ENCODE measurements at places on chromosomes 3 and 15. TPM values are rescaled to one million over a fixed set of nuclear protein-coding genes. Genes with fewer than 3 reads are reported as not detected.
A peak's percentile ranks its signal among the peaks of the same experiment; 100 is the strongest.

Gene EPHB1
- total RNA-seq: 0.72 TPM

Gene A4GNT
- not detected for total RNA-seq

Gene OXSM
- total RNA-seq: 9.0 TPM

Gene GREM1
- 0.60 TPM for total RNA-seq

Gene FAH
- total RNA-seq: 9.4 TPM

Gene UTS2B
- total RNA-seq: not detected

- no peaks in the 10 kb centered on the region for H3K4me1 ChIP-seq
- no peaks in the 10 kb centered on the region for H3K27me3 ChIP-seq
- peak; percentile 24 for DNase-seq
- H3K36me3 ChIP-seq: no peaks in the 10 kb centered on the region
- H3K27ac ChIP-seq: no peak overlapping the region
- no peak overlapping the region for H3K4me3 ChIP-seq
Observed at GRCh38 chr15:51775967-51776816, 24.8 kb downstream of the TMOD2 start.

DNA sequence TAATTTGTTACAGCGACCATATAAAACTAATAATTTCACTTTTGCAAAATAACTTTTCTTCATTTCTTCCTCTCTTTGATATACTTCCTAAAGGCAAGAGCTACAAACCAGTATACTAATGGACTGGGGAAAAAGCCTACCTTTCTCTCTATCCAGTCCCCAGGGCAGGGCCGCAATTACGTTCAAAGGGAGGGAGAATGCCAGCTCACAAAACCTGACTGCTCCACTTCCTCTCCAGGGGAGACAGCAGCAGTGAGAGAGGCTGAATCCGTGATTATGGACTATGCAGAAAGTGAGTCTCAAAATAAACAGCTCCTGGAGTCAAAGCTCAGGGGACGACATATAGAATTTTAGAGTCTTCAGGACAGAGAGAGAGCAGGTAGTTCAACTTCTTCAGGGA is 126.9 kb upstream of the HES1 start:
- DNase-seq: no peak
- no peak overlapping the region for H3K4me3 ChIP-seq
- H3K4me1 ChIP-seq: no peaks in the 10 kb centered on the region
- no peak overlapping the region for H3K27ac ChIP-seq

GRCh38 chr3:187165144-187165543 is 25.8 kb upstream of the RPL39L start:
- H3K4me1 ChIP-seq: peaks cover 3% of the 10 kb centered on the region
- H3K27me3 ChIP-seq: no peaks in the 10 kb centered on the region
- DNase-seq: no peak
- no peak overlapping the region for H3K4me3 ChIP-seq

DNA sequence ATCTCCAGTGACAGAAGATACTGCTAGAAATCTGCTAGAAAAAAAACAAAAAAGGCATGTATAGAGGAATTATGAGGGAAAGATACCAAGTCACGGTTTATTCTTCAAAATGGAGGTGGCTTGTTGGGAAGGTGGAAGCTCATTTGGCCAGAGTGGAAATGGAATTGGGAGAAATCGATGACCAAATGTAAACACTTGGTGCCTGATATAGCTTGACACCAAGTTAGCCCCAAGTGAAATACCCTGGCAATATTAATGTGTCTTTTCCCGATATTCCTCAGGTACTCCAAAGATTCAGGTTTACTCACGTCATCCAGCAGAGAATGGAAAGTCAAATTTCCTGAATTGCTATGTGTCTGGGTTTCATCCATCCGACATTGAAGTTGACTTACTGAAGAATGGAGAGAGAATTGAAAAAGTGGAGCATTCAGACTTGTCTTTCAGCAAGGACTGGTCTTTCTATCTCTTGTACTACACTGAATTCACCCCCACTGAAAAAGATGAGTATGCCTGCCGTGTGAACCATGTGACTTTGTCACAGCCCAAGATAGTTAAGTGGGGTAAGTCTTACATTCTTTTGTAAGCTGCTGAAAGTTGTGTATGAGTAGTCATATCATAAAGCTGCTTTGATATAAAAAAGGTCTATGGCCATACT is 4.0 kb downstream of the B2M start:
- H3K27me3 ChIP-seq: no peaks in the 10 kb centered on the region
- H3K36me3 ChIP-seq: peaks cover 71% of the 10 kb centered on the region
- DNase-seq: no peak
- H3K27ac ChIP-seq: peak overlapping the region; percentile 99
- H3K4me1 ChIP-seq: peaks cover 52% of the 10 kb centered on the region
- peak overlapping the region; percentile 89 for H3K4me3 ChIP-seq

Measured in T-cell (primary cell).